NCI-H524 treated with DMSO at 0.1 percent for 48 hours (cell line): ENCODE measurements at places on chromosomes 1 and 21.
A peak's percentile ranks its signal among the peaks of the same experiment; 100 is the strongest.

- no peak for DNase-seq
Measured at GRCh38 chr1:7564137-7564536, 207.0 kb upstream of the VAMP3 start.

GRCh38 chr1:81525085-81525484, 275.6 kb upstream of the ADGRL2 start:
- DNase-seq = no peak

GRCh38 chr1:223515421-223515820, 122.2 kb downstream of the CCDC185 start:
- no peak for DNase-seq

- no peak for DNase-seq
Measured at GRCh38 chr1:185345913-185346720, 29.1 kb upstream of the IVNS1ABP start.

GRCh38 chr1:210129759-210130158, 102.8 kb upstream of the SERTAD4 start:
- DNase-seq = no peak

- DNase-seq = no peak
Measured at GRCh38 chr1:118970451-118970850, 17.7 kb downstream of the TBX15 start.

GRCh38 chr1:160651433-160652064, 4.7 kb upstream of the SLAMF1 start:
- no peak for DNase-seq

GRCh38 chr1:229758101-229759036, 132.3 kb downstream of the URB2 start:
- DNase-seq = no peak

DNA sequence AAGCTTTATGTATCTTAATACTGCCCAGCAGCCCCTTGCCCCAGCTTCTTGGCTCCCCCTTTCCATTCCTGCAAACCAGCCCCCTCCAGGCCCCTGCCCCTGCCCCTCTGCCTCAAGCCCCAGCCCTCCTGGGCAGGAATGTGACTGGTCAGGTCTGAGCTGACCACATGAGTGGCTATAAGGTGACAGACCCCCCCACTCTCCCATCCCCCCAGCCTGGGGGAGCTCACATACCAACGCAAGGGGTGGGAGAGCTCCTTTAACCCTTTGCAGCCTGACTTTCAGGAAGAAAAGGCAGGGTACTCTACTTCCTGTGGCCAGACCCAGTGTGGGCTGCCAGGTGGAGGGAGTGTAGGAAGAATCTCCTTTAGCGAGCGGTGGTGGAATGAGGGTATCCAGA, 33.2 kb downstream of the AHDC1 start:
- no peak for DNase-seq

DNA sequence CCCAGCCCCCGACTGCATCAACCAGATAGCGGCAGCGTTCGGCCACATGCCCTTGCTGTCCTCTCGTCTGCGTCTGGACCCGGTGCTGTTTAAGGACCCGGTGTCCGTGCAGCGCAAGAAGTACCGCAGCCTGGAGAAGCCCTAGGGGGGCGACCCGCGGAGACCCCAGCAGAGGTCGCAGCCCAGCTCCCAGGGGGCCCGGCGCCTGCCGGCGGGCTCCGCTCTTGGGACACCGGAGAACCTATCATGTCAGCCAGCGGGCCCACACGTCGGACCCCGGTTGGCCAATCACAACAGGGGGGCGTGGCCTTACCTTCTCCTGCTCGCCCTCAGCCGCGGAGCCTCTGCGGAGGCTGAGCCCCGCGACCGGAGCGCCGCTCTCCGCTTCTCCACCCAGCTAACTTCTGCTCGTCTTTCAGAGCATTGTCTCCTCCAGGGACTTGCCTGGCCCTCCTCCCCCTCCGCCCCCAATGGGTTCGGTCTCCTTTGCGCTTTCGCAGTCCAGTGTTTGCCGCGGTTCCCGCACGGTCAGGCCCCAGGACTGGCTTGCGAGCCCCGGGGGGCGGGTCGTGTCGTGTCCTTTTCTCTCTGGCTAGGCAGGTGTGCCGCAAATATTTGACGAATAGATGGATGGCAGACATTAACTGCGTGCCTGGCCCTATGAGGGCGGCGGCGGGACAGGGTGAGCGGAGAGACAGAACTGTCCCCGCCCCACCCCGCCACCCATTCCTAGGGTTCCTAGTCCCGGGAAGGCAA, 10.5 kb downstream of the SLC30A2 start:
- peak; percentile 27 for DNase-seq

DNA sequence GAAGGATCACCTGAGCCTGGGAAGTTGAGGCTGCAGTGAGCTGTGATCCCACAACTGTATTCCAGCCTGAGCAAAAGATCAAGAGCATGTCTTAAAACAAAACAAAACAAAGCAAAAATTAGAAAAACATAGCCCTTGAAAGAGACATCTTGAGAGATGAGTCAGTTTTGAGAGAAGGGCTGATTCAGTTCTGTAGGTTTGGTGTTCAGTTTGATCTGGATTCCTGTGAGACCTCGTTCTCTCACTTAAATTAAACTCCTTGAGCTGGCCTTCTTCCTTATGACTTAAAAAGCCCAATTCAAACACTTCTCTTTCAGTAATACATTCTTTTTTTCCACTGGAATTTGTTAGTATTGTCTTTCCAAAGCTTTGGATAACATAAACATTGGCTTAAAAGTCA, 164.2 kb downstream of the NRIP1 start:
- no peak for DNase-seq

GRCh38 chr1:67367370-67368045, 59.8 kb downstream of the IL12RB2 start:
- no peak for DNase-seq

- DNase-seq = no peak
Measured at GRCh38 chr1:220241072-220241663, 31.1 kb downstream of the RAB3GAP2 start.

DNA sequence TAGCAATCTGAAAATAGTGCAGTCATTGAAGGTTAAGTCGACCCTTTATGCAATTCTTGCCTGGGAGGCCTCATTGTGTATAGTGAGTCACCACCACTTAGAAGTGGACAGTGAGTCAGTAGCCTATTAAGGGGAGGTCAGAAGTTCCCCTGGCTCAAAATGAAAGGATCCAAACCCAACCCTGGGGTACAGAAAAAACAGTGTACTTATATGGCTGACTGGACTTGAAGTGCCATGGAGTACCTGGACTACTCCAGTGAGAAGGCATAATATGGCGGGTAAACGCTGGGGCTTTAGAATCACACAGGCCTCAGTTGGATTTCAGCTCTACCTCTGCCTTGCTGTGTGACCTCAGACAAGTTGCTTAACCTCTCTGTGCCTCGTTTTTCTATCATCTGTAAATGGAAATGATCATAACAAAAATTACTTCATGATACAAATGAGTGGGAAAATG, 2.2 kb upstream of the BCL9 start:
- DNase-seq = no peak

DNA sequence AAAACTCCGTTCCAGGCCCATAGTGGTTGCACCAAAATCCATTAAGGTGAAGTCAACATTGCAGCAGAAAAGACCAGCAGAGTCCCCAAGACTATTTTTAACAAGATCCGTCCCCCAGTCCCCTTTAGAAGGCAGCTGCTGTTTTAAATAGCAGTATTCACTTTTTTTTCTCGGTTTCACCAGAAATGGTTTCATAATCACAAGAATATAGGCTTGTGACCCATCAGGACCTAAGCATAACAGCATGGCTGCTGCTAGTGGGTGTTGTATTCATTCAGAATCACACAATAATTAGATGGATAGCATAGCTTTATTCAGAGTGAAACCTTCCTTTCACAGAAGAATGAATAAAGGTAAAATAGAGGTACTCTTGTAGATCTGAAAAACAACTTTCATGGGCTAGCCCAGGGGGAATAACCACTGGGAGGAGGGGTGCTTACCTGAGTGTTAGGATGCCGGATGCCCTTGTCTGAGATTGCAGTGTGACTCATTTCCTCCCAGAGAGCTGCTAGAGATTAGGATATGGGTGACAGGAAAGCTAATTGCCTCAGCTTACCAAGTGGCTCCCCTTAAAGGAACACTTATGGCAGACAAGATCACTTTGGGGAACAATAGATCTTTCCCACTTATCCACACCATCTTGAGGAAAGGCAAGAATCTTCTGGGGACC, 35.0 kb downstream of the ACKR1 start:
- DNase-seq = no peak

- DNase-seq = peak; percentile 91
Measured at GRCh38 chr1:54318246-54318814, 87.9 kb downstream of the SSBP3 start.

- peak; percentile 45 for DNase-seq
Measured at GRCh38 chr1:93909146-93910050, at the start of gene GCLM. GCLM (minus strand) TSS chr1:93909430; CDS start chr1:93909163, 267 bp downstream.

GRCh38 chr1:233113009-233113879, 162.8 kb downstream of the NTPCR start:
- no peak for DNase-seq
